ENCODE measurements at places on chromosomes 11 and 22. TPM values are rescaled to one million over a fixed set of nuclear protein-coding genes. Genes with fewer than 3 reads are reported as not detected.

- H3K36me3 ChIP-seq = no peaks in the 10 kb centered on the region
- no peaks in the 10 kb centered on the region for H3K4me1 ChIP-seq
- no peak overlapping the region for H3K4me3 ChIP-seq
Measured at GRCh38 chr11:116272181-116272789, 500.5 kb downstream of the BUD13 start.

GRCh38 chr11:73671701-73672100 is 25.3 kb downstream of the PLEKHB1 start:
- 0 out of 2 replicates have a peak, but pooled peaks cover 2% of the 10 kb centered on the region for H3K36me3 ChIP-seq
- H3K27me3 ChIP-seq = no peaks in the 10 kb centered on the region
- no peaks in the 10 kb centered on the region for H3K4me1 ChIP-seq
- H3K27ac ChIP-seq = no peak overlapping the region

GRCh38 chr11:122204206-122204605 is 88.2 kb upstream of the BLID start:
- no peak for DNase-seq
- H3K27me3 ChIP-seq = no peaks in the 10 kb centered on the region
- no peaks in the 10 kb centered on the region for H3K36me3 ChIP-seq
- no peak overlapping the region for H3K4me3 ChIP-seq
- H3K27ac ChIP-seq = peak overlapping the region; percentile 97

The MCHR1 gene
- not detected for total RNA-seq

- no peaks in the 10 kb centered on the region for H3K27me3 ChIP-seq
- no peak for DNase-seq
- H3K27ac ChIP-seq = no peak overlapping the region
- H3K4me1 ChIP-seq = no peaks in the 10 kb centered on the region
Measured at GRCh38 chr11:131883332-131883731, 512.9 kb downstream of the NTM start.

DNA sequence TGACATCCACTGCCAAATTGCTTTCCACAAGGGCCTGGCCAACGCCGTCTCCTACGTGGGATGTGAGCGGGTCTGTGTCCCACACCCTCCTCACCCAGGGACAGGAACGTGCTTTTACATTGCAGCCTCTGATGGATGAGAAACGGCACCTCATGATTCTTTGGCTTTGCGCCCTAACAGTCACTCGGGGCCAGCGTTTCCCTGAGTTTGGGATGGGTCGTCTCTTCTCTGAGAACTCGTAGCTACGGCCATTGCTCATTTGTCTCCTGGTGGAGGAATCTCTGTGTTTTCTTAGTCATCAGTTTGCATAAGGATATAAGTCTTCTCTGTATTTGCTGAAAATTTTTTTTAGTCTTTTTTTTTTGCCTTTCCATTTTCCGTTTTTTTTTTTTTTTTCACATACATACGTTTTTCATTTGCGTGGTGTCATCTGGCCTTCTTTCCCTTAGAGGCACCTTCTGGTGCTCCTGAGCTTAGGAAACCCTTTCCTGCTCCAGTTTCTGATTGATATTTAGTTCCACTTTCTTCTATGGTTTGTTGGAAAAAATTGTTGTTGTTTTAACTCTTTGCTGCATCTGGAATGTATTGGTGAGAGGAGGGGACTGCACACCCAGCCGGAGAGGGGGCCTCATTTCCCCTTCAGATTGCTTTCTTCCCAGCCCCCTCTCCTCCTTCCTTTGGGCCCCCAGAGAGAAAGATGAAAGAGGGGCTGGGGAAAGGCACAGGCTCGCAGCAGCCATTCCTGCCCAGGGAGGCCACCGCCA is 12.0 kb downstream of the TNNT3 start:
- no peak for DNase-seq
- no peaks in the 10 kb centered on the region for H3K4me1 ChIP-seq
- no peak overlapping the region for H3K4me3 ChIP-seq

- H3K4me3 ChIP-seq = no peak overlapping the region
- no peaks in the 10 kb centered on the region for H3K27me3 ChIP-seq
- H3K4me1 ChIP-seq = no peaks in the 10 kb centered on the region
- no peak overlapping the region for H3K27ac ChIP-seq
- no peak for DNase-seq
Measured at GRCh38 chr11:59659981-59660380, 8.9 kb downstream of the PATL1 start.

The FGF4 gene
- not detected for total RNA-seq

DNA sequence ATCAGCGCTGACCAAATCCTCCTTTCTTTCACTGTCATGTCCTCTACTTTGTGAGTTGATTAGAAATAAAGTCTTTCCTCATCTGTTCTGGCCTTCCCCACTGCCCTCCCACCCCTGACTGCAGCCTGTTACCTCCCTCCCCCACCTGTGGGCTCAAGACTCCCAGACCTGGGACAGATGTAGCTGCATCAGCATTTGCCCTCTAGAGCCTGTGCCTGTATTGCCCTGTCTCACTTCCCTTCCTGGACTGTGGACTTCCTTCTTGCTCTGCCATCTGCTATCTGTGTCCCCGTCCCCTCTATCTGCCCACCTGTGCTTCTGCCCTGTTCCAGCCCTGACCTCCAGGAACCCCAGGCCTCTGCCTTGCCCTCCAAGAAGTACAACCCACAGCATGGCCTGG is 122.5 kb downstream of the GALNT18 start:
- H3K36me3 ChIP-seq = no peaks in the 10 kb centered on the region
- no peak overlapping the region for H3K27ac ChIP-seq
- no peaks in the 10 kb centered on the region for H3K4me1 ChIP-seq
- no peaks in the 10 kb centered on the region for H3K27me3 ChIP-seq
- H3K4me3 ChIP-seq = no peak overlapping the region

- no peaks in the 10 kb centered on the region for H3K36me3 ChIP-seq
- H3K4me1 ChIP-seq = no peaks in the 10 kb centered on the region
- H3K27me3 ChIP-seq = no peaks in the 10 kb centered on the region
- no peak for DNase-seq
Measured at GRCh38 chr22:47601666-47602065, 839.2 kb downstream of the TBC1D22A start.

All from HCT116 (cell line).